ENCODE measurements at places on chromosomes 13 and 19.

DNA sequence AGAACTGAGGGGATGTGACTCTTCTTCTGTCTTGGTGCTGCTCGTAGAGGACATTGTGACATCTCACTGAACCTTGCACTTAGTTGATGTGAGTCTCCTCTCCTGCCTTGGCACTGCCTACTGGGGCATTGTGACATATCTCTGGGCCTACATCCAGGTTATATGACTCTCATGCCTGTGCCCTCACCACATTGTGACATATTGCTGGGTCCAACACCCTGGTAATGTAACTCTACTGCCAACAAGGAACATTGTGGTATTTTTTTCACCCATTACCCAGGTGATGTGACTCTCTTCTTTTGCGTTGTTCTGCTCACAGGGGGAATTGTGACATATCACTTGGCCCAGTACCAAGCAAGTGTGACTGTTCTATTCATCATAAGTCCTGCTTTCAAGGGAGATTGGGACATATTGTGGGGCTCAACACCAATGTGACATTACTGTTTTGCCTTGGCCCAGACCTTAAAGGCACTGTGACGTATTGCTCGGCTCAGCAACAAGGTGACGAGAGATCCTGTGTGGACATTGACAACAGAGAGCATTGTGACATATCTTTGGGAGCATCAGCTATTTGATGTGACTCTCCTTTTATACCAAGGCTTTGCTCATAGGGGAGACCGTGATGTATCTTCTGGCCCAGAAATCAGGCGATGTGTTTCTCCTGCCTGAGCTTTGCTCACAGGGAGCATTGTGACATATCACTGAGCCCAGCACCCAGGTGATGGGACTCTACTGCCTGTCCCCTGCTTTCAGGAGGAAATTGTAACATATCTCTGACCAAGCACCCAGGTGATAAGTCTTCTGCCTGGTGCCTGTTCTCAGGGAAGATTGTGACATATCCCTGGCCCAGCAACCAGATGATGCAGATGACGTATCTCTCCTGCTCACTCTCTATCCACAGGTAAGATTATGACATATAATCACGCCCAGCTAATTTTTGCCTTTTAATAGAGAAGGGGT is 12.2 kb upstream of the ZNF429 start:
- no peak for DNase-seq

- peak; percentile 36 for DNase-seq
Measured at GRCh38 chr19:34173193-34173956, 1.1 kb downstream of the LSM14A start.

DNA sequence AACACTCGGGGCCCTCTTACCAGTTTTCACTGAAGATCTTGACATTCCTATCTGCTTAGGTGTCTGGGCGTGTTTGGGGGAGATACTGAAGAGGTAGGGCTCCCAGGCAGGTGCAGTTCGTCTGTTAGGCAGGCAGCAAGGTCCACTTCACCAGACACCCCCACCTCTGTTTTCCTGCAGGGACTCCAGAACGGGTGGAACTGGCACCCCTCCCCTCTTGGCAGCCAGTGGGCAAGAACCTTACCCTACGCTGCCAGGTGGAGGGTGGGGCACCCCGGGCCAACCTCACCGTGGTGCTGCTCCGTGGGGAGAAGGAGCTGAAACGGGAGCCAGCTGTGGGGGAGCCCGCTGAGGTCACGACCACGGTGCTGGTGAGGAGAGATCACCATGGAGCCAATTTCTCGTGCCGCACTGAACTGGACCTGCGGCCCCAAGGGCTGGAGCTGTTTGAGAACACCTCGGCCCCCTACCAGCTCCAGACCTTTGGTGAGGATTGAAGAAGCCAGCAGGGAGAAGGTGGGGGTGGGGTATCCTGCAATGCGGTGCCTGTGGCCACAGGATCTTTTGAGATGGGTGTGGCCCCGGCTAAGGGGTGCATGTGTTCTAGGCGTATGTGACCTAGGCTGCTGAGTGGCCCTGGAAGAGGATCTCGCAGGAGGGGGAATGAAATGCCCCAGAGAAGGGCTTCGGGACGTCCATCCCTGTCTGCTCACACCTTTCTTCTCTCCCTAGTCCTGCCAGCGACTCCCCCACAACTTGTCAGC is 3.3 kb upstream of the ICAM4 start:
- DNase-seq, result no peak

DNA sequence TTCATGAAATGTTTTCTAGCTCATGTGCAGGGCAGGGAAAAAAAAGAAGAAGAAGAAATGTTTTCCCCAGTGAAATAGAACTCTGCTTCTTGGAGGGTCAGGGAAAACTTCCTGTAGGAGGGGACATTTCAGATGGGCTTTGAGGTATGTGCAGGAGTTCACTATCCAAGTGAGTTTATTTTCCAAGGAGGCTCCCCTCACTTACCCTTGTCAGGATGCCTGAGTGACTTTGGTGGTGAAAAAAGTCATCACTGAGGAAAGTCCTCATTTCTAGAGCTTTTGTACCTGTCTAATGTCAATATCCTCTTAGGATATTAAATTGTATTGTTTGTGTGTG is 656 bp upstream of the C3 start:
- DNase-seq, result no peak

GRCh38 chr13:47632311-47632710 is 368.8 kb downstream of the SUCLA2 start:
- DNase-seq, result peak; percentile 60

- no peak for DNase-seq
Measured at GRCh38 chr19:22619371-22619770, 14.8 kb upstream of the ZNF492 start.

DNA sequence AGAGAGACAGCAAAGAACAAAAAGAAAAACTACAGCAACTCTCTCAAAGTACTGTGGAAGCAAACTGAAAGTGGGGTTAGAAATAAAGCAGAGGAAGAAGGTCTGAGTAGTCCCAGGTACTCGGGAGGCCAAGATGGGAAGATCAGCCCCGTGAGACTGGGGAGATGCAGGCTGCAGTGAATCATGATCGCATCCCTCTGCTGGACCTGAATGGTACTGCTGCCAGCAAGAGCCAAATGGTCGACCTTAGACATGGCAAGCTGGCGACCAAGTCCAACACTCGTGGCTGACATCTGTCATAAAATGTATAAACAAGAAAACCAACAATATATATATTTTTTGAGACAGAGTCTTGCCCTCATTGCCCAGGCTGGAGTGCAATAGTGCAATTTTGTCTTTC is 33.7 kb upstream of the ZNF724 start:
- peak; percentile 71 for DNase-seq

DNA sequence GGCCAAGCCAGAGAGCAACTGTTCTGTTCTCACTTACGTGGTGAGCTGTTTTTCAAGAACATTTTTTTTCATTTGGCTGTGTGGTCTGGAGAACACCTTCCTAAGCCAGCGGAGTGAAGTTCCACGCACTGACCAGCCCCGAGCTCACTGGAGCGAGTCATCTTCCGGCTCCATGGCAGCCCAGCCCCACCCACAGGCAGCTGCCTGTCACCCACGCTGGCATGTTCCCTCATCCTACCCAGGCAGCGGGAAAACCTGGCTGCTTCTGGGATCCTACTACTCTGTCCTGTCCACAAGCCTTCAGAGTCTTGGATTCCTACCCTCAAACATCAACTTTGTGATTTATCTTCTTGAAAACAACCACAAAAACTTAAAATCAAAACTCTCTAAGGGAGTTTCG is 76.2 kb downstream of the GGACT start:
- no peak for DNase-seq

- DNase-seq, result no peak
Measured at GRCh38 chr13:111597618-111598017, 277.2 kb downstream of the TEX29 start.

- DNase-seq, result no peak
Measured at GRCh38 chr13:94030415-94031119, 448.9 kb downstream of the DCT start.

DNA sequence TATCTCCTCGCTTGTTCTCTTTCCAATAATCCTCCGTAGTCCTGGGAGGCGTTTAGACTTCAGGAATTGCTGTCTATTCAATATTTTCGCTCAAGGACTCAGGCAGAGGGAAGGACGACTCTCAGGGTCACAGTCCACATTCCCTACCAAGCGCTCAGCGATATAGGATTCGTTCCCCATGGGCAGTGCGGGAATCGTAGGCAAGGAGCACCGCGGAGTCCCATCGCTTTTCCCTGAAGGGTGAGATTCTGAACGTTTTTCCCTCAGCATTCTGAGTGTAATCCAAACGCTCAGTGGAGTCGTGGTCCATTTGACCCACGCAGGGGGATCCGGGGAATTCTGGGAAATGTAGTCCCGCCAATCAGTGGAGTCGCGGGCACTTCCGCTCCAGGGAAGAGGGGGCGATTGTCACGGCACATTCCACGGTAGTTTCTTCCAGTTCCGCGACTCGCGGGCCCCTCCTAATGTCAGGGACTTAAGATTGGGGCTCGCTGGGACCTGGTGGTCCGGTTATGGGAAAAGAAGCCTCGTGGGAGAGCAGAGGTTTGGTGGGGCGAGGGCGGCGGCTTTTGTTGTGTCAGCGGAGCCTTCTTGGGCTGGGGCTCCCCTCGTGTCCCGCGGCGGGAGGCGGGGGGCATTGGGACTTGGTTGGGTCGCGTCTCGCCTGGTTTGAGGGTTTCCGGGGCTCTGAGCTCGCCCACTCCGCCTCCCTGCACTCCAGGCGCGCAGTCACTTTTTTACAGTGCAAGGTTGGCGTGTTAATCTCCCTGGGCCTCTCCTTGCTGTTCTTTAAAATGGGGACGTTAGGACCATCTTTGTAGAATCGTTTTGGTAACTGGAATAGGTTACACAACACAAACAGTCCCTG is at the start of gene ZNF234:
TSS of gene ZNF234 (plus strand) at position 364 of the 868 bp plus-strand sequence. CDS start 3,079 bp downstream, outside the sequence.
- peak; percentile 75 for DNase-seq

DNA sequence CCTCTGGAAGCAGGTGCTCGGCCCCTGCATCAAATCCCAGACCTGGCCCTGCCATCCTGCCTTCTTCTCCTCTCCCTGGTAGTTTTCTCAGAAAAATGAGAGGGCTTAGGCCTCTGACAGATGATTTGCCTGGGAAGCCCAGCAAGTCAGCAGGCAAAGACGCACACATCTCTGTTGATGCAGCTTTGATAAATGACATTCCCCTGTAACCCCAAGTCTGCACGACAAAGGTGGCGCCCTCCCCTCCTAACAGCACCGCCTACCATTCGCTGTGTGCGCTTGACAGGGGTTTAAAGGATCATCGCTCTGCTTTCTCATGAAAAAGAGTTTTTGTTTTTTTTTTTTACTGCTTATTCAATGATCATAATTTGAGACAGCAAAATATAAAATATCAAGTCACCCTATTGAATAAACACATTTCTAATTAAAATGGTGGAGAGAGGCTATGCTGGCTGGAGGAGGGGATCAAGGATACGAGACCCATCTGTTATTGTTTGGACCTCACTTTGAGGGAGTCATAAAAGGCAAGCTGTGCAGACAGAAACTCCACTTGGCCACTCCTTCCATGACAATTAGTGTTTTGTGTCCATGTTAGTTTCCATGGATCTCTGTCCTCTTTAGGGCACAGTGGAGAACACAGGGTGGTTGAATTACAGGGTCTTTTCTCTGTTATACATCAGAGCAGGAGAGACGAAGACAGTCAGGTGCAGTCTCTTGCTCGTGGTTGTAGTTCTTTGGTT is 126.1 kb downstream of the FGF9 start:
- DNase-seq, result no peak

- DNase-seq, result no peak
Measured at GRCh38 chr13:38463048-38463447, 113.4 kb downstream of the UFM1 start.

GRCh38 chr13:66558506-66558905 is 671.6 kb downstream of the PCDH9 start:
- no peak for DNase-seq

GRCh38 chr13:20151016-20151415 is 9.8 kb downstream of the GJA3 start:
- no peak for DNase-seq

- DNase-seq, result no peak
Measured at GRCh38 chr13:46745706-46746105, 51.3 kb downstream of the ESD start.

DNA sequence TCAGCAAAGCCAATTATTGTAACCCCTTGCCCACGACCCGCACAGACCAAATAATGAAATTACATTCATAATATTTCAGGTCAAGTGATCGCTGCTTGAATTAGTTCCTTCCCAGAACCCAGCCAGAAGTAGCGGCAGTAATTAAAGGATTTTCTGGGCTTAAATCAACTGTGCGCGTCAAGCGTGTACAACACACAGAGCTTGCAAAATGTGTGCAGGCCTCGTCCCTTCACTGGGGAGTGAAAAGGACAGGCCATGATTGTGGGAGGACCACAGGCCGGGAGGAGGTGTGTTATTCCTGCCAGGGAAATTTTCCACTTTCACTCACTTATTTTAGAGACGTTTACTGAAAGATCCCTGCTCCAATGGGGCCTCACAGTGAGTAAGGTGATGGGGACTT is 84.9 kb downstream of the CHST8 start:
- no peak for DNase-seq

Measured in glutamatergic neuron (in vitro differentiated cells).